Stimulated activated CD4-positive, alpha-beta T cell treated with anti-CD3 and anti-CD28 coated beads, Interleukin-12 subunit alpha, Interleukin-12 subunit beta, amount 100 ng/mL, for 24 hours (primary cell): ENCODE measurements at places on chromosomes 5 and 9.

DNA sequence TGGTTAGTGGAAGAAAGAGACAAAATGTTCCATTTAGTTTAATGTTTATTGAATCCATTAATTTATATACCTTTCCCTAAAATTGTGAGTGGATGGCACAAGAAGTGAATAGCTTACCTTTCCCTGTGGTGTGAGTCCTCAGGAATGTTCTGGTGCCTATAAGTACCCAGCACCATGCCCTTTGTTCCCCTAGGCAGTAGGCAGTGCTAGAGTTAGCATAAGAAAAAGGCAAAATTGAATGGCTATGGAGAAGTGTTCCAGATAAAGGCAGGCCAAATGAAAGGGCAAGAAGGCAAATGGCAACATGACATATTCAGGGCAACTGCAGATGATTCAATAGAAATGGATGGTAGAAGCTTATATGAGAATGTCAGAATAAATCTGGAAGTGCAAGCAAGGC is 370.8 kb upstream of the PTGER4 start:
- DNase-seq, result no peak

GRCh38 chr5:109506556-109506955 is 96.8 kb upstream of the PJA2 start:
- no peak for DNase-seq

DNA sequence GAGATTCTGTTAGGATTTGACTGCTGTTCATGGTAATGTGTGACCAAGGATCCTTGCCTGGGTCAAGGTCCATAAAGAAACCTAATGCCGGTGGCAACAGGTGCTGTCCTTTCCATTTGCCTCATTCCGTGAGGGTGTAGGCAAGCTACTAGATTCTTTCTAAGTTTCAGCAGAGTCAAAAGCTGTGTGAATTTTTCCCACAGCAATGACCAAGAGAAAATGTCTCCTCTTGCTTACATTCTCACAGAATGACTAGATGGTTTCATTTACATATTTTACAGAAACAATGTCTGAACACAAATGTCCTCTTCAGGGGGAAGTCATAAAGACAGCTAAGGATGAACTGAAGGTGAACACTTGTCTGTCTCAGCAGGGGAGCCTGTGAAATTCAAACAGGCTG is 75.3 kb upstream of the SV2C start:
- DNase-seq, result no peak

GRCh38 chr5:76062502-76063041 is 20.6 kb upstream of the SV2C start:
- DNase-seq, result no peak

- DNase-seq, result no peak
Observed at GRCh38 chr5:82925061-82925411, 152.2 kb downstream of the TMEM167A start.
